Cerebellar nuclear complex (tissue), 1 donor: ENCODE measurements at places on chromosomes 16 and 17.

- DNase-seq = no peak
These were observed 93.6 kb upstream of the TBX2 start for GRCh38 chr17:61306003-61306402.

- DNase-seq = no peak
These were observed 30.3 kb downstream of the MRTFB start for GRCh38 chr16:14101415-14101814.

DNA sequence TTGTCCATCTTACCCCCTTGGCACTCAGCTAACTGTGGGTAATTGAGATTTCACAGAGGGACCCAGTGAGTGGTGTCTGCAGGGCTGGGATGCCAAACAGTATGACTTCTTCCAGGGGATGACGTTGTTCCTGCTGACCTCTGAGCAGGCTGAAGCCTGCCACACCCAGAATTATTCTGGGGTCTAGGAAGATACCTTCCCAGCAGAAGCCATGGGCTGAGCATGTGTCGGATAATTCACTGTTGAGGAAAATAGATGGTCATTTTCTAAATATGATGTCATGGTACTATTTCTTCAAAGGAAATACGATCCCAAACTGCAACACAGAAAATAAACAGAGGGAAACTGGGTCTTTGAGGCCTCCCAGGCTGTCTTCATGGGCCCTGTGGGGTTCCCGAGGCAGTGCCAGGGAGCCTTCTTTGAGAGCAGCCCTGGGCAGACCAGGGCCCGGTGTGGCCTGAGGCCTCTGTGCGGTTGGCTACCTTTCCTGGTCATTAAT is 17.4 kb downstream of the WNT9B start:
- no peak for DNase-seq

GRCh38 chr16:57863434-57864160 is 61.3 kb upstream of the KIFC3 start:
- DNase-seq = no peak
